ENCODE measurements at places on chromosomes 7 and 10. TPM values are rescaled to one million over a fixed set of nuclear protein-coding genes. Genes with fewer than 3 reads are reported as not detected.

Gene TDRD1
- total RNA-seq, result 1.5 TPM

GRCh38 chr7:157136372-157136771 is 2.4 kb upstream of the UBE3C start:
- no peak for DNase-seq

GRCh38 chr10:126017961-126018560 is 121.7 kb downstream of the FANK1 start:
- no peak for DNase-seq

- no peak for DNase-seq
Measured at GRCh38 chr10:5584895-5585516, 60.2 kb downstream of the CALML3 start.

Gene CHN2
- total RNA-seq, result 15.4 TPM

Data from uterus (tissue), 4 donors.